Occipital lobe (tissue), 3 donors: ENCODE measurements at places on chromosomes 4 and X. TPM values are rescaled to one million over a fixed set of nuclear protein-coding genes. Genes with fewer than 3 reads are reported as not detected.

Gene TNMD
- not detected for total RNA-seq

Gene SLC7A11
- 30.9 TPM for total RNA-seq

Gene NXF2B
- not detected for total RNA-seq

Gene SMARCA5
- 58.8 TPM for total RNA-seq

Gene ACSL1
- total RNA-seq, result 31.4 TPM

Gene CENPVL3
- 0.47 TPM for total RNA-seq

Gene IL1RAPL2
- total RNA-seq, result 12.2 TPM

Gene GYPE
- 0.31 TPM for total RNA-seq

Gene PAGE5
- total RNA-seq, result not detected

Gene TMPRSS11B
- total RNA-seq, result 0.78 TPM

Gene IL1RAPL1
- 17.0 TPM for total RNA-seq

Gene DCLK2
- 65.0 TPM for total RNA-seq

Gene AKAP14
- 1.4 TPM for total RNA-seq

Gene KCNIP4
- 19.8 TPM for total RNA-seq

Gene GJB1
- total RNA-seq, result not detected

Gene PDGFC
- total RNA-seq, result 29.0 TPM

Gene TIMM17B
- total RNA-seq, result 27.9 TPM

Gene TRIM75
- total RNA-seq, result not detected

Gene HUWE1
- 95.3 TPM for total RNA-seq

Gene PLXNB3
- 0.47 TPM for total RNA-seq

Gene FHDC1
- 3.3 TPM for total RNA-seq

Gene MAGEA4
- not detected for total RNA-seq

Gene HSFX3
- not detected for total RNA-seq

Gene MAOB
- total RNA-seq, result 1.6 TPM

Gene GAB3
- 1.4 TPM for total RNA-seq

Gene CT45A3
- total RNA-seq, result not detected

Gene TRIM60
- total RNA-seq, result not detected

Gene TIGD2
- total RNA-seq, result 15.1 TPM

Gene ARHGAP4
- 6.6 TPM for total RNA-seq

Gene CITED1
- total RNA-seq, result 3.0 TPM
